Stimulated activated CD4-positive, alpha-beta T cell treated with anti-CD3 and anti-CD28 coated beads, Interleukin-15, amount 100 ng/mL, for 1 hour (primary cell): ENCODE measurements at places on chromosomes 1 and 21.

GRCh38 chr1:78126506-78126905, 80.7 kb downstream of the GIPC2 start:
- DNase-seq, result no peak

DNA sequence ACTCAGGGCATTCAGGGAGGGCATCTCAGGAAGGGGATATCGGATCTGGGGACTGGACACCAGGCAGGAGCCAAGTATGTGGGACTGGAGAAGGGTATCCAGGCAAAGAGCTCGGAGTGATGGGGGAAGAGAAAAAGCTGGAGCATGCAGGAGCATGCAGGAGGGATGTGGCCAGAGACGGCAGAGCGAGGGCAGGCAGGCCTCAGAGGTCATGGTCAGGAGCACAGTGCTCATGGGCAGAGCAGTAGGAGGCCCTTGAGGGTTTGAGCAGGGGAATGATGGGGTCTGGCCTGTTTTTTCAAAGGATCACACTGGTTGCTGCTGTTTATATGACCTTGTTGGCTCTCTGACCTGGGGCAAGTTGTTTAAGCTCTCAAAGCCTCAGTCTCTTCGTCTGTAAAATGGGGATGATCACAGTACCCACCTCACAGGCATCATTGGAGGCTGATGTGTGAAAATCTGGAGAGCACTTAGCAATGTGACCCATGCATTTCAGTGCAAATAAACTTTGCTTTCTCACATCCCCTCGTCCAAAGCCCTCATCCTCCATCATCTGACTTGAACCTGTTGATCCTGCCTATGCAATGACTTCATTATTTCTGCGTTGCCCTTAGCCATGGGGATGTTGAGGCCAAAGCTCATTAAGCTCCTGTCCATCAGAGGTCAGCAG, 273.1 kb downstream of the MATN1 start:
- DNase-seq, result no peak

GRCh38 chr1:157286096-157286495, 147.9 kb upstream of the ETV3 start:
- no peak for DNase-seq

DNA sequence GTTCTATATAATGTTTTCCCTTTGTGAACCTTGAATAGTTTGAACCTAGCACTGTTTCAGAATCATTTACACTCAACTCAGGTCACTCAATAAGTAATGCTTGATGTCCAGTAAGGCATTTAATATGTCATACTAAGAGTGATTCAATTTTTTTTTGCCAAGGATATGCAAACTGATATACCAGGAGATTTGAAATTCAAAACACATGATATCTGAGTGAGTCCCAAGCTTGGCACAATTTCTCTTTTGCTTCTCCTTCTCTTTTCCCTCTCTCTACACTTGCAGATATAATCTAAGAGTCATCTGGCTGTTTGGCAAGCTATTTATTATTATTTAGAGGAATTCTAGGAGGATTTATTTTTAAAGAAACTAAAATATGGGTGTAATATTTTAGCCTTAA, 61.6 kb upstream of the SPAG17 start:
- DNase-seq, result no peak

GRCh38 chr1:198955085-198955484, 316.2 kb downstream of the PTPRC start:
- DNase-seq, result no peak

GRCh38 chr1:64186138-64186897, 17.1 kb upstream of the UBE2U start:
- no peak for DNase-seq

DNA sequence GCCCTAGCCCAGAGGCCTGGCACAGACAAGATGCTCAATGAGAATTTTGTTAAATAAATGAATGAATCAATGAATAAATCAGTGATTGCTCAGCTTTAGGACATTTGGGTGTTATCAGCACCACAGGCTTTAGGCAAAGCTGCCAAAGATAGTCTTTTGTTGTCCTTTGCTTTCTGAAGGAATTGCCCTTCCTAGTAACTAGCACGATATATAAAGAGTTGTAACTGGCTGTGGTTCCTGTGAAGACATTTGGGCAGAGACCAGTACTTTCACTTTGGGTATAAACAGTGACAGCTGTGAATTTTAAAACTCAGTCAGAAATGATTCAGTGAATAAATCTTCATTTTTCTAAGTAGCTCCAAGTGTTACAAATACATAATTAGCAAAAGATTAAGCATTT, 13.3 kb downstream of the RNU5D-1 start:
- DNase-seq, result no peak

DNA sequence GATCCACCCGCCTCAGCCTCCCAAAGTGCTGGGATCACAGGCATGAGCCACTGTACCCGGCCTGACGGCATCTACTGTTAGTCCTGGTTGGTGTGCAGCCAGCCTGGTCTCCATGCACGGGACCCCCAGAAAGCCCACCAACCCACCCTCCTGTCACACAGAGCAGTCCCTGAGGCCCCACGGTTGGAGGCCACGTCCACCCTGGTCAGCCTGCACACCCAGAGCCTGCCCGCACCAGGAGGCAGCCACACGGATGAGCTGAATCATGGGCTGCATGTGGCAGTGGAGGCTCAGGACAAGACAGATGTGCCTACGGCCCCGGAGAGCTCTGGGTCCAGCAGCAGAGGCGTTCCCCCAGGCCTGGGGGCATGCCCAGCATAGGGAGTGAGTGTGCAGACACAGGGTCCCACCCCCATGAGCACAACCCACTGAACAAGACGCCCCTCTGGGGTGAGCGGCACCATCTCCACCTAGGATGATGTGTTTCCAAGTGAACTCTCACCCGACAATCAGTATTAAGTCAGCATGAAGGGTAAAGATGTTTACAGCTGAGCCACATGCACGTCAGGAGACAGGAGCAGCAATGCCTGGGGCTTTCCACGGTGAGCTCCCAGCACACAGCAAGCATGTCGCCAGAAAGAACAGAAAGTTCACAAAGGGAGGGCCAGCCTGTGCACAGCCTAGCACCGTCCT, 102.1 kb downstream of the WDR4 start:
- no peak for DNase-seq

DNA sequence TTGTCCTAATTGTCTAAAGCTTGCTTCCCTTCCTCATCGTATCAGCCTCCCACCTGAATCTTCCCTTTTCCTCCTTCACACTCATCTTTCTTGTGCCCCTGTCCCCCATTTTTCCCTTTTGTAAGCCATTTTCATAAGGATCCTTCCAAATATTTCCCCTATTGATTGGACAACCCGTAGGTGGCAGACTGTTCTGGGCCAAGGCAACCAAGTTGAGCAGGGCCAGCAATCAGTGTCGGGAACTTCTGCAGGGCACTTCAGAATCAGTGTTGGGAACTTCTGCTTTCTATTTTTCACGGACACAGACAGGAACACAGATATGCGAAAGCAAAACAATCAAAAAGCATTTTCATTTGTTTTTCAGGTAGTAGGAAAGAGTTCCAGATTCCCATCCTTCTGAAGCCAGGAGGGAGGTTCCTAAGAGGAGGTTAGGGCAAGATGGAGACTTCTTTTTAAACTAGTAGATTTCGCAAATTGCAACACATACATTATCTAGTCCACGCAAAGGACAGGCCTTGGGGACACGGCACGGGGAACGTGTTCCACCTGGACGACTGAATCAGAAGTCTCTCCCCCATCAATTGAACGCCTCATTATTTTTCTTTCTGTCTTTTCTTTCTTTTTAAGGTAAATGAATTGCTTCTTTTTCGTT, 691 bp upstream of the MPZL1 start:
- DNase-seq, result no peak
